Activated T-helper 2 cell treated with anti-CD3 and anti-CD28 coated beads, Interferon-gamma antibody, Interleukin-2, Interleukin-4, amounts not matched to agents 10 μg/mL and 5 μg/mL and 100 μg/mL, durations not matched to agents 14 hours and 24 hours and 36 hours (primary cell): ENCODE measurements at places on chromosomes 2 and 18. TPM values are rescaled to one million over a fixed set of nuclear protein-coding genes. Genes with fewer than 3 reads are reported as not detected.

DNA sequence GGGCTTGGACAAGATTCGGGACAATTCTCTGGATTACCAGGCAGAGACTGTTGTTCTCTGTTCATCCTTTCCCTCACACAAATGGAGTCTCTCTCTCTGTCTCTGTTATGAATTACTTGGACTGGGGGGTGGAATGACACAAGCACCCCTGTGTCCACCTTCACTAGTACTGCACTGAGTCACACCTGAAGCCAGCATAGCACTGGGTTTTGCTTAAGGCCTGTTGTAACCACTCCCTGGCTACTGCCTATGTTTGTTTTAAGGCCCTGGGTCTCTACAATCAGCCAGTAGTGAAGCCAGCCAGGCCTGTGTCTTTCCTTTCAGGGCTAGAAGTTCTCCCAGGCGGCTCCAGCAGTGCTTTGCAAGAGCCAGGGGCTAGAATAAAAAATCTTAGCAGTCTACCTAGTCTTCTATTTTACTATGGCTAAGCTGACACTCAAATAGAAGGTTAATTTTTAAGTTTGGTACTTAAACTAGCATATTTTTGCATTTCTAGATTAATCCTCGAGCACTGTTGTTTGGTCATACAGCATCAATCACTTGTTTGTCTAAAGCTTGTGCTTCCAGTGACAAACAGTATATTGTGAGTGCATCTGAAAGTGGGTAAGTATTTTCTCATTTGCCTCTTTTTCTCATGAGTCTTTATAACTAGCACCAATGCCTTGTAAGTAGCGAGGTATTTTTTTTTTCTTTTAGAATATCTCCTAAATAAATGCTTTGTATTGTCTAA is 27.8 kb downstream of the WDR7 start:
- DNase-seq: no peak

GRCh38 chr2:142515493-142515892 is 362.0 kb upstream of the KYNU start:
- no peak for DNase-seq

- DNase-seq: no peak
These were observed 83.2 kb upstream of the CYP1B1 start for GRCh38 chr2:38159191-38159590.

GRCh38 chr2:127638361-127639110 is 7.4 kb upstream of the GPR17 start:
- DNase-seq: no peak

DNA sequence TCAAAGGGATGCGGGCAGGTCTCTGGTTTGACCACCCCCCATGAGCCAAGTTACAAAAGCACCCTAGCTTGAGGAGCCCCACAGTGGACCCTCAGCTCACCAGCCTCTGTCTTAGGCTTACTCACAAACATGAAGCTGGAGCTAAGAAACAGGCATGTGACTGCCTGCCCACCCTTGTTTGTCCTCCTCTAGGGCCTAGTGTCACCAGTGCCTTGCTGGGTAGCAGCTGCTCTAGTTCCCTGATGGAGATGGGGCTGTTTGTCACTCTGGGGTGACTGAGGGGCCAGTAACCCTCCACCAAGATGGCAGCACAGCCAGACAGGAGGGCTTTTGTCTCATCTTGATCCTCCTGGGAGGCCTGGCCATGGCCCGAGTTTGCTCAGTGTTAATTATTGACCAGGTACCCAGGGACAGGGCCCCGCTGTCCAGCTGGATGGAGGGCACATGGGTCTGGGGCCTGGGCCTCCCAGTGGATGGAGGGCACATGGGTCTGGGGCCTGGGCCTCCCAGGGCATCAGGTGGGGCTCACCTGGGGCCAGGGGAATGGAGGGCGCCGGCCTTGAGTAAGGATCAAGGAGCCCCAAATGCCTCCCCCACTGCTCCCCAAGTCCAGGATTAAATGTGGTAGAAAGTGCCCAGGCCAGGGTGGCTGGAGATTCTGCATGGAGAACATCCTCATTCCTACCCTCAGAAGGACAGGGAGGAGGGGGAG is 185.9 kb upstream of the HAAO start:
- DNase-seq: no peak

- no peak for DNase-seq
These were observed 32.9 kb downstream of the CDKL4 start for GRCh38 chr2:39210846-39211245.

DNA sequence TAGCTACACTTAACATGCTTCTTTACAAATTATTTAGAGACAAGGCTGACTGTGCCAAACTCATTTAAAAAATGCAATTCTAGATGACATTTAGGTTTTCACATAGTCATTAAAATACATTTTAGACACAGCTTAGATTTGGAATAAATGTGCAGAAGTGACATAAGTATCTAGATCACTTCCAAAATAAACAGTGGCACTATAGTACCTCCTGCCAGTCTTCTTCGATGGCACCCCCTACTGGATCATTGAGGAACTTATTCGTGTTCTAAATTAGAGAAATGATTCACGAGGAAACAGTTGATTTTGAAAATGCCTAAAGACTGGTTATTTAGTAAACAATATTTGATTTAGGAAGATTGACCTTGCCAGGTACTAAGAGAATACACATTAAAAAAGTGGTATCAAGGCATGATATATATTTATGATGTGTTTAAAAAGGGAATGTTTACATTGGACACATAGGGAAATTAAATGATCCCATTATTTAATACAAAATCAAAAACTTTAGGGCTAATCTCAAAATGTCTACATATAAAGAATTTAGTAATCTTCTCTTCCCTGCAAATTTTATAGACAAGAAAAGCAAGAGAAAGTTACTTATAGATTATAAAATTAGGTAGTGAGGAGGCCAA is 323.9 kb downstream of the XIRP2 start:
- no peak for DNase-seq

LAPTM4A gene
- 26.9 and 27.3 TPM in 2 replicates for total RNA-seq

ACMSD gene
- not detected in 2 replicates for total RNA-seq

ABCG5 gene
- total RNA-seq: 0.14 TPM in 2 replicates

SMIM21 gene
- total RNA-seq: not detected in 2 replicates
